ENCODE measurements at places on chromosomes 3 and 15. TPM values are rescaled to one million over a fixed set of nuclear protein-coding genes. Genes with fewer than 3 reads are reported as not detected.

CD200 gene
- 11.9 TPM for total RNA-seq

A4GNT gene
- 0.34 TPM for total RNA-seq

TRANK1 gene
- 8.6 TPM for total RNA-seq

MME gene
- total RNA-seq = 50.3 TPM

GDPGP1 gene
- total RNA-seq = 6.1 TPM

SLC26A6 gene
- total RNA-seq = 19.7 TPM

TPRG1 gene
- total RNA-seq = 24.2 TPM

CACNA2D2 gene
- 7.8 TPM for total RNA-seq

SLC27A2 gene
- total RNA-seq = 5.9 TPM

OXNAD1 gene
- 16.0 TPM for total RNA-seq

WDR53 gene
- total RNA-seq = 17.1 TPM

P2RY14 gene
- total RNA-seq = 0.14 TPM

GRCh38 chr3:107208100-107208499 is 169.1 kb upstream of the CCDC54 start:
- no peak for DNase-seq

GRCh38 chr3:32603064-32603463 is 32.4 kb upstream of the DYNC1LI1 start:
- DNase-seq = no peak

- no peak for DNase-seq
These were observed 346.3 kb upstream of the MDFIC2 start for GRCh38 chr3:70658513-70659310.

- DNase-seq = no peak
These were observed 112.5 kb upstream of the TGFBR2 start for GRCh38 chr3:30493911-30494311.

GRCh38 chr3:42830437-42831320 is 21.4 kb downstream of the ACKR2 start:
- no peak for DNase-seq

DNA sequence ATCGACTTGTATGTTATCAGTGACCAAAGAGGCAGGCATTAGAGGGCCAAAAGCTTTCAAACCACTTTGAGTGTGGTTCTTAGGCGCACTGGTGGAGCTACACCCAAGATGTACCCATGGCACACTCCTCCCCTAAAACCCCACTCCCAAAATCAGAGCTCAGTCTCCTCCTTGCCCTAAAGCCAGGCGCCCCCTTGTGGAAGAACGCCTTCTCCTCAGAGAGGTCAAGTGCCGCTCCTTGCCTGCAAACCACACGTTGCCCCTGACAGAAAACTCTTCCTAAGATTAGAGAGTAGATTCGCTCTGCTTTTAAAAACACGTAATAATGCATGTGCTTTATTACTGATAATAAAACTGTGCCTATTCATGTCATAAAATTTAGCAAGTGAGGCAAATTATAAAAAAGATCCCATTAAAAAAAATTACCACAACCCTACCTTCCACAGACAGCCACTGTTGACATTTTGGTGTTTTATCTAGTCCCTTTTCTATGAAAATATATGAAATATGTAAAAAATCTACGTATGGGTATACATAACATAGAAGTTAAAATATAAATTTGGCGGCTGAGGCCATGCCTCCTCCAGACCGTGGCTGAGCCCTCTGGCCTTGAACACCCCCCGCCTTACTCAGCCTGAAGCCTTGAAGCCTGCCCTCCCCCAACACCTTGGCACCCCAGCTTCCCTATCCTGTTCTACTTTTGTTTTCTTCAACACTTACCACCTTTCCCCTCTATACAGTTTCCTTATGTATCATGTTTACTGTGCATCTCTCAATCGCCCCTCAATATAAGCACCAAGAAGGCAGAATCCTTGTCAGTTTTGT is 33.5 kb downstream of the BCL2L10 start:
- peak; percentile 75 for DNase-seq

DNA sequence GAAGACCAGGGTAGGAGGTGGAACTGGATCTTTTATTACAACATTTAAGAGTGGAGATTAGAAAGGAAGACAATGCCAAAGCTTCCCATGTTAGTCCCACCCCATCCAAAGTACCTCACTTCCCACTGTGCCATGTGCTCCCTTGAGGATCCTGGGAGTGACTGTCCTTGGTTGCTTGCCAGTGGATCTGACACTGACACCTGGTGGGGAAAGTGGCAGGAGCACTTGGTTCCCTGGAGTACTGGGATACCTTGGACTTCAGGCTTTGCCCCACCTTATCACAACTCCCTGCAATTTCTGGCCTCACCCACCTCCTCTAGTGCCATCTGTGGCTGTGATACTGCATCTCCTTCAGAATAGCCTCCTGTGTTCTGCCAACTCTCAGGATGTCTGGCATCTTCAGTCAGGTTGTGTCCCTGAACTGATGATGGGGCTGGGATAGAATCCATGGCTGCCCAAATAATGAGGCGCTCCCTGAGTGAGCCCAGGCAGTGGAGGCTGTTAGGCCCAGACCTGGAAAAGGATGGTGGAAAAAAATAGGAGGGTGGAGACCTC is 1.3 kb downstream of the ELL3 start:
- DNase-seq = no peak

- no peak for DNase-seq
These were observed 75.5 kb downstream of the PEX5L start for GRCh38 chr3:179961071-179961702.

GRCh38 chr3:194983620-194984019 is 287.3 kb downstream of the XXYLT1 start:
- DNase-seq = no peak

DNA sequence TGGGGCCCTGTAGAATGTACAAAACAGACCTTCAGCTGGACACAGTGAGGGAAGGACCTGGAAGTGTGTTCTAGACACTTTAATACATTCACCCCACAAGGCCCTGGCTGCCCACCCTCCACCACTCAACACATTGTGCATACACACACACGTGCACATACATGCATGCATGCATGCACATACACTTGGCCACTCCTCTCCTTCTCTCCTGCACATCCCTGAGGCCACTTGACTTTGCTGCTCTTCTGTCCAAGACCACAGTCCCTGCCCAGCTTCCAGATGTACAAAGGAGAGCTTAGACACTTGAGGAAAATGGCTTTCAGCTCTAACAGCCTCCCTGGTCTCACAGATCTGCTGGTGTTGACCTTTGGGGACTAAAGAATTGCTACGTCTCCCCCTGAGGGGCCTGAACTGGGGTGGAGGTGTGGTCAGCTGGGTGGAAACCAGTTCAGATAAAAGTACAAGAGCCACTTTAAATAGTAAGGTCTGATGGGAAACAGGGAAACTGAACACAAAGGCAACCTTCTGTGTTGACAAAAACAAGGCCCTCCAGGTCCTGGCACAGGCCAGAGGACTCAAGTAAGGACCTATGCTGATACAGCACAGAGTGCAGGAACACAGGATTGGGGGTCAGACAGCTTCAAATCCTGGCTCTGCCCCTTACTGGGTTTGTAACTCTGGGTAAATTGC is 24.8 kb upstream of the NOX5 start:
- no peak for DNase-seq

GRCh38 chr3:196220587-196220986 is 4.3 kb downstream of the SLC51A start:
- no peak for DNase-seq

- no peak for DNase-seq
These were observed 9.2 kb downstream of the ERC2 start for GRCh38 chr3:56459104-56459496.

DNA sequence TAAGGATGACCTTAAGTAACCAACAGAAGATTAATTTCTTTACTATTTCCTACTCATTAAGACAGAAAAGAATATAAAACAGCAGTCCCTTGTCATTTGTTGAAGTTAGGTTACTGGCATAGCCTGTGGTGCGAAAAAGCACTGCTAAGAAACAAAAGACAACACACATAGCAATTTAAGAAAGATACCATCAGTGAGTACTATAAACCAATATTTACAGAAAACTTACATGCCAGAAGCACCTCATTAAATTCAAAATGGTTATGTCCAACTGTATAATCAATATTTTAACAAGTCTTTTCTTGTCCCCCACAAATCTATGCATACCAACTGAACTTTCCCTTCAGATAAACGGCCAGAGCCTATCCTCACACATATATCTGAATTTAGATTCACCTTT is 42.0 kb downstream of the ANKRD28 start:
- no peak for DNase-seq

DNA sequence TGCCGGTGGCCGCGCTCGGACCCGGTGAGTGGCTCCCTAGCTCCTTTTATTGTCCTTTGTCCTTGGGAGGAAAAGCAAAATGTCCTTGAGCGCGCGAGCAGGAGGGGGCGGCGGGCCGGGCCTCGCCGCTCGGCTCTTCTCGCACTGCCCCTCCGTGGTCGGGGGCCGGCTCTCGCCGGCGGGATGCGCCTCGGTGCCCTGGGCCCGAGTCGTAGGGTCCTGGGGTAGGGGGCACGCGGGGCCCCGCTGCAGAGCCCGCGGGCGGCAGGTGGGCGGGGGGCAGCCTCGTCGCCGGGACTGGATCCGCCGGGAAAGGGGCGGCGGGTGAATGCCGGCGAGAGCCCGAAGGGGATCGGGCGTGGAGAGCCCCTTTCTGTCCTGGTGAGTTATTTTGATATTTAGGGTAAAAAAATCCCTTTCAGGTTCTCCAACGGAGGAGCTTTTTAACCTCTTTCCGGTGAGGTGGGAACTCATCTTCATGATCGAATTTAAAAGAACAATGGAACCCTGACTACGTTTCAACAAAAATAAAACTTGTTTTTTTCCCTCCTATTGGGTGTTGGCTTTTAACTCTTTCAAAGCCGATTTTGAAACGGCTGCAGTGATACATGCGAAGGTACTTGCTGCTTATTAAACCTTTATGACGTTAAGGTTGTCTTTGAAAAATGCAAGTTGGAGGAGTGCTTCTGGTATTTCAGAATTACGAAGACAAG is 16.8 kb upstream of the CHD2 start:
- no peak for DNase-seq

DNA sequence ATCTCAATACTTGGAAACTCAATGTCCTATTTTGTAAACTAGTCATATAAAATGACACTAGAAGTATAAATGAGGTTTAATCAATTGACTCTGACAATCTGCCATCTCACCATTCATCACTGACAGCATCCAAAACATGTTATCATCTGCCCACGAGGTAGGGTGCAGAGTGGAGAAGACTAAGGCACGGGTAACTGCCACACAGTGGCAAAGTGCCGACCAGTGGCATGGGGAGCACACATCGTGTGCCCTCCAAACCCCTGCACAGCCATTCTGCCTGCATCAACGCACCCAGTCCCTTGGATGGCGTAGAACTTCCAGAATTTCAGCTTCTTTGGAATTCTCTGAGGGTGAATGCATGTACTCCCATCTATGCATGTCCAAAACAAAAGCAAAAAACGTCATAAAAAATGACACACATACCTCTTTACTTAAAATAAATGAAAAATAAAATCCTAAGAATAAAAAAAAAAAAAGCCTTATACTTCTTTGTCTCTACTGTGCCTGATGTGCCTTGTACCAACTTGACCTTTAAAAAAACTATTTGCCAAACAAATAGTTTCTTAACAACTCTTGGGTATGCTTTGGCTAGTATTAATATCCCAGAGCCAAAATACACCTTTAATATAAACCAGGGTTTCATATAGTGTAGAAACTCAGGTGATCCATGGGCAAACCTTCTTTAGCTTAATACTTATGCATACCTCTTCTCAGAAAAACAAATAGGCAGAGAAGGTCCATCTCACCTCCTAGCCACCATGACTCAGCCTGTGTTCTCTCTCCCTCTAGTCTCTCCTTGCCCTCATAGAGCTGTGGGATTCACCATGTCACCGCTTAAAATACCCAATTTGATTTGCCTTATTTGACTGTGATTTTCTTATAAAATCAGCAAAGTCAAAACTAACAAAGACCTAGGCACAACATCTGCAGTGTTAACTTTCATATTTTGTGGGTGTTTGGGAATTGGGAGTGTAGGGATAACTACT is 12.7 kb downstream of the CPOX start:
- no peak for DNase-seq

DNA sequence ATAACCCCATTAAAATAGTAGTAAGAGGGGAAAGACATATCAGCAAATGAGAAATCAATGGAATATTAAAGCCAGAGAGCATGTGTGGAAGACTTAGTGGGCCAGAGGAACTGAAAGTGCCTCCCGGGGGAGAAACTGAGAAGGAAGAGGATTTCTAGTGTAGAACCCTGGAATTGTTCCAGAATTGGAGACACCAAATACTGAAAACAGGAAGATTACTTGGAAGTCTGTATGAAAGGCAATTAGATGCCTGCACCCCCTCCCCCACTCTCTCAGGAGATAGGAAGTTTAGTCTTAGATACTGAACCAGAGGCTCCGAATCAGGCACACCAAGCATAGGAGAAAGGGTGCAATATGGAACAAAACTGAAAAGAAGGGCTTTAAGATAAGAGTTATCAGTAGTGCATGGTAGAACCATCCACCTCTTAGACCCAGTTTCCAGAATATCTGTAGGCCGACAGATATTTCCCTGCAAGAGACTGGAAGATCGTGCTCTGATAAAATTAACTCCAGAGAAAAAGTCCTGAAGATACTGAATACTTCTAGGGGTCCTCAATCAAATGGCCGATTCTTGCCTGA is 32.4 kb downstream of the KLHL18 start:
- DNase-seq = no peak

- DNase-seq = no peak
These were observed 6.6 kb downstream of the OSBPL10 start for GRCh38 chr3:31974471-31974870.

- no peak for DNase-seq
These were observed 25.6 kb upstream of the TCF12 start for GRCh38 chr15:56892659-56893363.

DNA sequence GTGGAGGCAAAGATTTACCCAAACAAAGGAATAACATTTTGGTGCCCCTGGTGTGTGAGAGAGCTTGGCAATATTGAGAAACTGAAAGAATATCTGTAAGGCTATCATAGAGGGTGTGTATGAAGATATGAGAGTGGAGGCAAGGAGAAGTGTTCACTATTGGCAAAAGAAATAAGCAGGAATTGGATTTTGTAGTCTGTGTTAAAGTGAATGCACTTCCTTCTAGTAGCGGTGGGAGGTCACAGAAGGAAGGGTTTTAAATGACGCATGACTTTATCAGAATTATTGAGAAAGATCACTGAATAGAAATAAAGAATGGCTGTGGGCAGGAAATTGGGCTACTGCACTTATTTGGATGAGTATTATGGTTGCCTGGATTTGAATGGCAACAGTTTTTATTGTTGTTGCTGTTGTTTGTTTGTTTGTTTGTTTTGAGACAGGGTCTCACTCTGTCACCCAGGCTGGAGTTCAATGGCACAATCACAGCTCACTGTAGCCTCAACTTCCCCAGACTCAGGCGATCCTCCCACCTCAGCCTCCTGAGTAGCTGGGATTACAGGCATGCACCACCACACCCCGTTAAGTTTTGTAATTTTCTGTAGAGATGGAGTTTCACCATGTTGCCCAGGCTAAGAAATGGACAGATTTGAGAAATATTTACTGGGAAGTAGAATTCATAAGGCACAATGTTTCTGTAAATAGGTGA is 16.3 kb downstream of the MME start:
- DNase-seq = no peak

DNA sequence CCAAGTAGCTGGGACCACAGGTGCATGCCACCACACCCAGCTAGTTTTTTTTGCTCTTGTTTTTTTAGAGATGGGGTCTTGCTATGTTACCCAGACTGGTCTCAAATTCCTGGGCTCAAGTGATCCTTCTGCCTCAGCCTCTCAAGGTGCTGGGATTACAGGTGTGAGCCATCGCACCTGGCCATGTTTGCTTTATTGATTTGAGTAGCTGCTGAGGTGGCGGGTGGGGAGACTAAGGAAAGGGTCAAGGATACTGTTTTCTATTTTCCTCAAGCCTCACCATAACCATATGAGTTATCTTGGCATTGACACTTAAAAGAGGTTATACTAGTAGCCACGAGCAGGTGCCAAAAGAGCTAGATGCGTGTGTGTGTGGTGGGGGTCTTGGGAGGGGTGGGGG is 39.0 kb downstream of the CYFIP1 start:
- DNase-seq = no peak

Data from type B pancreatic cell (in vitro differentiated cells).